BJ (cell line): ENCODE measurements at places on chromosomes 12 and 14. TPM values are rescaled to one million over a fixed set of nuclear protein-coding genes. Genes with fewer than 3 reads are reported as not detected.

The FRMD6 gene
- polyA plus RNA-seq = 507 and 540 TPM in 2 replicates

The E2F7 gene
- polyA plus RNA-seq = 3.6 and 3.9 TPM in 2 replicates

- no peak for DNase-seq
These were observed 38.2 kb upstream of the ARHGAP5 start for GRCh38 chr14:32038876-32039275.

- no peak for DNase-seq
These were observed 7.9 kb downstream of the SERPINA1 start for GRCh38 chr14:94380225-94381148.

DNA sequence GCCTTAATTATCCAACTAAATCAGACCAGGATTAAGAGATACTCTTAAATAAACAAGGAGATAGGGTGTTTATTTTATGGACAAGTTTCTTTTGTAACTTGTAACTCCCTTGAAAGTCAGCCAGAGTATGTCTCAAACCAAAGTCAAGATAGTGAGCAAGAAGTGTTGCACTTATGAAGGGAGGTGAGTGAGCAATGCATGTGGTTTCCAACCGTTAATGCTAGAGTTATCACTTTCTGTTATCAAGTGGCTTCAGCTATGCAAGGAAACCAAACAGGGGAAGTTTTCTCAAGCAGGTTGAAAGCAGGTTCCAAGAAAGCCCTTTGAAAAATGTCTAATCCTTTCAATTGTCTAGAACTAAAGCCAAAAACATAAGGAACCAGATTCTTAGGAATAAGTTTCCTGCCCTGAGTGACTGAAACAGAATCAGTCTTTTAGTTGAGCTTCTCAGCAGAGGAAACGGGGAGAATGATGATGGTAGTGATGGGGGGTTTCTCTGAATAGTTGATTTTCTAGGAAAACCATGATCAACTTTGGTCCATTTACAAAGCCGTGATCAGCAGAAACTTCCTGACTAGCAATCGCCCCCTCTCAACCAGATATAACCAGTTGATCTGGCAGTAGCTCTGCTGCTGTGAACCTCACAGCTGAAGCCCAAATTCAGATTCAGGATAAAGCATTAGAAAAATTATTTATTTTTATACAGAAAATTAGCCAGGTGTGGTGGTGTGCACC lies 128.4 kb downstream of the DAD1 start:
- no peak for DNase-seq

DNA sequence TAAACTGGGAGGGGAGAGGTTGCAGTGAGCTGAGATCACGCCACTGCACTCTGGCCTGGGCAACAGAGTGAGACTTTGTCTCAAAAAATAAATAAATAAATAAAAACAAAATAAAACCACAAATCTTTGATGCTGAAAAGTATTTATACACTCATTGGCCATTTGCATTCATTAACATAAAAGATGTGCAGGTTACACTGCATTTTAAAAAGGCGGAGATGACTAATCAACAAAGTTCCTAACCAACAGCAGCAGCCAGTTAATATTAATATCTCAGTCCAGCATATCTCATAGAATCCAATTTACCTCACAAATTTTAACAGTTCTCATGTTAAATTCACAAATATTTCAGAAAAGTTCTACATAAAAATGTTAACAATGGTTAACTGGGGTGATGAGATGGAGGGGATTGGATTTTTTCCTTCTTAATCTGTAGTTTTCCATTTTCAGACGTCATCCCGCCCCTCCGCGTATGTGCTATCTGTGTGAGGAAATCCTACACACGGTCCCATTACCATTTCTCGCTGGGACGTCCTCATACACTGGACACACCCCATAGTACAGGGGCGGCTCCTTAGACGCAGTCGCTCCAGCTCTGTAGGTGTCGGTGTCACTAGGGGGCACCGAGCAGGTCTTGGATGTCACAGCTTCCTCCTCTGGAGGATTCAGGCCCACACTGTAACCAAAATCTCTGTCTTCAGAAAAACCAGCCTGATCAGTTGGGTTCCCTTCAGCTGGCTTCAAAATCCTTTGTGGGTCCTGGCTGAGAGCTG lies 7.3 kb downstream of the ANKLE2 start:
- no peak for DNase-seq

GRCh38 chr14:97916100-97916499 lies 1118.9 kb downstream of the VRK1 start:
- no peak for DNase-seq

GRCh38 chr12:97645726-97646125 lies 183.1 kb downstream of the RMST start:
- no peak for DNase-seq

- no peak for DNase-seq
These were observed 32.8 kb upstream of the LUM start for GRCh38 chr12:91144053-91144452.

The DCN gene
- polyA plus RNA-seq = 823 and 944 TPM in 2 replicates

GRCh38 chr12:26851031-26851809 lies 18.2 kb upstream of the ITPR2 start:
- DNase-seq = no peak

- DNase-seq = no peak
These were observed 13.1 kb downstream of the KRT83 start for GRCh38 chr12:52307836-52308805.

GRCh38 chr14:90453401-90453951 lies 56.6 kb downstream of the CALM1 start:
- no peak for DNase-seq

The FAM222A gene
- 0.12 and 0.36 TPM in 2 replicates for polyA plus RNA-seq

- DNase-seq = no peak
These were observed 29.7 kb upstream of the NR2C1 start for GRCh38 chr12:95102916-95103671.

DNA sequence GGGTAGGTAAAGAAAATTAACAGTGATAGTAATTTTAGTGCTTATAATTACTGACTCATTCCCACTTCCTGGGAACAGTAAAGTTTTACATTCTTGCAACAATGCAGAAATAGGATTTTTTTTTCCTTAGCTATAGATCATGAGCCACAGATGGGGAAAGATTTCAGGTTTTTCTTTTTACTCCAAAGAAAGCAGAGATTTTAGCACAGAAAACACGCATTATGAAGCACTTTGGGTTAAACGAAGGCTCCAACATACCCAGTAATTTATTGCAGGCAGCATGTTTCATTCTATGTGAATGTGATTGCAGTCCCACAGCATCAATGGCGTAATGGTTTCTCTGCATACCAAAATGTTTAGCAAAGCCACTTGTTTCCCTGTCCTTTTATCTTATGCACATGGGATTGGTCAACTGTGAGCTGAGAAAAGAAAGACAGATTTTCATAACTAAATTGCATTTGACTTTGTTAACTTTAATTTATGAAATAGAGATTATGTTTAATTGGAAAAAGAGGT lies 124.6 kb upstream of the E2F7 start:
- DNase-seq = peak; percentile 65

- DNase-seq = no peak
These were observed 5.0 kb downstream of the TMEM116 start for GRCh38 chr12:112007945-112008344.

The GUCY2C gene
- not detected in 2 replicates for polyA plus RNA-seq

GRCh38 chr12:47082796-47083621 lies 3.2 kb upstream of the AMIGO2 start:
- peak; percentile 91 for DNase-seq

The RASAL1 gene
- polyA plus RNA-seq = not detected in 2 replicates

- no peak for DNase-seq
These were observed 1257.5 kb downstream of the FSCB start for GRCh38 chr14:43249591-43249990.

DNA sequence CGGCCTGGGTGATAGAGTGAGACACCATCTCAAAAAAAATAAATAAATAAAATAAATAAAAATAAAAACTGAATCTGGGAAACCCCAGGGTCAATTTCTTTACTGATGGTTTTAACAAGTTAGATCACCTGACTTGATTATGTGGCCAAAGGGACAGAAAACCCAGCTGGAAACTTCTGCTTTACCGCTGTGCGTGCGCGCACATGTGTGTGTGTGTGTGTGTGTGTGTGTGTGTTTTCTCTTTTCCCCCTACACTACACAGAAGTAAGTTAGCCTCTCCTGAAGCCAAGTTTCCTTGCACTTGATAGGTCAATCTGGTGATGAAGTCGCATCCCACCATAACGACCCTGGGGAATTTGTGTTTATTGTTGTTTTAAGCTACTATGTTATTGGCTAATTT lies 105.3 kb upstream of the AMN1 start:
- no peak for DNase-seq

DNA sequence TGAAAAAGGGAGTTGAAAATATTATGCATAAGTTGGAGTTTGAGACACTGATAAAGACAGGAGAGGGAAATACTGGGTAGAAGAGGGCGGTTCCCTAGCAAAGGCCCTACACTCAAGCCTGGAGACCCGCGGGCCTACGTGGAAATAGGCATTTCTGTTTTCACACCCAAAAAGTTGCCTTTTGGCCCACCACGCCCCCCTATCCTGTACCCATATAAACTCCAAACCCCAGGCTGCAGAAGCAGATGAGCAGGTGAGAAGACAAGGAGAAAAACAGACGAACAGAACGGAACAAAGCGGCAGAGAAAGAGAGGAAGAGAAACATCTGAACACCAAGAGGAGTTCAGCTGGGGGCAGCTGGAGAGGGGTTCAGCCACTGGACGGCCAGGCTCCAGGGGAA lies 177.9 kb downstream of the GALC start:
- no peak for DNase-seq

The GPN3 gene
- 10.6 and 21.8 TPM in 2 replicates for polyA plus RNA-seq

The RAD9B gene
- polyA plus RNA-seq = 0.33 and 0.69 TPM in 2 replicates

- DNase-seq = no peak
These were observed 62.2 kb upstream of the CCND2 start for GRCh38 chr12:4211372-4211771.

The CD163 gene
- not detected in 2 replicates for polyA plus RNA-seq

DNA sequence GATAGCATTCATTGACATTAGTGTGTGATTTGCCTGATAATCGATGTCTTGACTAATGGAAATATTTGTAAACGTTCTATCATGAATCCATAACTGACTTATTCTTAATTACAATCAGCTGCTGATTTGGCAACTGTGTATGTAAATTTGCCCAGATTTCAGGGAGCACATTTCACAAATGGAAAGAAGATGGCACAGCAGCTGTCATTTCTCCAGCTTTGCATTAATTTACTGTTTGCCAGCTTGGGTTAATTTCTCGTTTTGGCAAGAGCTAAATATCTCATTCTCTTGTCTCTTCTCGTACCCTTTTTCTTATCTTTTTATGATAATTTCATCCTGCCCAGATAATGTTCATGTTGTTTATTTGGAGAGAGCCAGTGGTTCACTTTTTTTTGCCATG lies 22.9 kb downstream of the TDP1 start:
- DNase-seq = no peak

The MLF2 gene
- 287 and 345 TPM in 2 replicates for polyA plus RNA-seq

GRCh38 chr14:35879654-35880249 lies 53.6 kb downstream of the BRMS1L start:
- no peak for DNase-seq

GRCh38 chr12:100187068-100187467 lies 13.5 kb upstream of the ACTR6 start:
- DNase-seq = no peak

- DNase-seq = no peak
These were observed 20.4 kb upstream of the PLEKHH1 start for GRCh38 chr14:67512463-67513310.

DNA sequence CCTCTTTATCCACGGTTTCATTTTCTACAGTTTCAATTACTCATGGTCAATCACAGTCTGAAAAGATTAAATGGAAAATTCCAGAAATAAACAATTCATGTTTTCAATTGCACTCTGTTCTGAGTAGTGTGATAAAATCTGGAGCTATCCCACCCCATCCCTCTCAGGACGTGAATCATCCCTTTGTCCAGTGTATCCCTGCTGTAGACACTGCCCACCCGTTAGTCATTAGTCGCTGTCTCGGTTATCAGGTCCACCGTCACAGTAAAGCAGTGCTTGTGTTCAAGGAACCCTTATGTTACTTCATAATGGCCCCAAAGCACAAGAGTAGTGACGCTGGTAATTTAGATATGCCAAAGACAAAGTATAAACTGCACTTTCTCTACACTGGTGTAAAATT lies 141.0 kb upstream of the LMNTD1 start:
- DNase-seq = peak; percentile 86

DNA sequence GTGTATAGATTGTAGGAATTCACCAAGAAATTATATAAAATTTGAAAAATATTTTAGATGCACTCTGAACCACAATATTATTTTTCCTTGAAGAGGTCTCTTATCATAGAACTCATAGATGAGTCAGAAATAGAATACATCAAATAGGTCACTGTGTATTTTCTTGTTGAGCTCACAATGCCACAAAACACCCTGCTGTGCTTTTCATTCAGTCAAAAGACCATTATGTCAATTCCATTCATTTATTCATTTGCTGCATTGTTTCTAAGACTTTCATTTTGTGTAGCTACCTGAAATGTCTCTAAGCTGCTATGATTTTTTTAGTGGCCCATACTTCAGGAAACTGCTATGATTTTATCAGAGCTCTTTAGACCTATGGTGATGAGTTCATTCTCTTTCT lies 231.9 kb upstream of the AVPR1A start:
- DNase-seq = no peak
